Left ventricle myocardium inferior (tissue), 1 donor: ENCODE measurements at places on chromosomes 12 and 14.

- DNase-seq = no peak
These were observed 71.5 kb downstream of the EP400 start for GRCh38 chr12:132021031-132021871.

DNA sequence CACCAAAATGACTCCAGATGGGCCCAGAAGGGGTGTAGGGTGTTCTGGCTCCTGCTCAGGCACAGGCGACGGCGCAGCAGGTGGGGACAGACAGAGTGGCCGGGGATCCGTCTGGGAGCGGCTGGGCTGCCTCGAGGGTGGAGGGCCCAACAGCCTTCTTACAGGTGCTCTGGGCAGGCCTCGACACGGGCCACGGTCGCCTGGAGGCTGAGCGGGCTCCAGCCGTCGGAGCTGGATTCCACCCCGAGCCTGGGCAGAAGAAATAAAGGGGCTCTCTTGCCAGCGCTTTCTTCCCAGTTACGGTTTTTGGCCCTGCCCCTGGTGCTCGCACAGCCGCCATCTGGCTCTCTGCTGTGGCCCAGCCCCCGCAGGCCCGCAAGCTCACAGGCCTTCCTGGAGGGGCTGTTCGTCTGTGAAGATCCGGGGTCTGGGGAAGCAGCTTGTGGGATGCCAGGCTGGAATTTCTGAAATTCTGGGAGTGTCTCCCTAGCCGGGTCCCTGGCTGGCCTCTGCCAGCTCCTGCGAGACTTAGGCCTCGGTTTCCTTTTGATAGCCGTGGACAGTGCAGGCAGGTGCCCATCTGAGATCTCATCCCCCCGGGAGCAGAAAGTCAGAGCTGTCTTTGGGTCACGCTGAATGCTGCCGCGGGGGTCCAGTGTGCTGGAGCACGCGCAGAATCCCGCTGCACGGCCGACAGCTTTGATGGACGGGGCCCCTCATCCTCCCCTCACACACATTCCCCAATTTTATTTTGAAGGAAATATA is 122.7 kb downstream of the PAPOLA start:
- DNase-seq = no peak

GRCh38 chr14:100900837-100901390 is 2.6 kb downstream of the RTL1 start:
- DNase-seq = no peak

DNA sequence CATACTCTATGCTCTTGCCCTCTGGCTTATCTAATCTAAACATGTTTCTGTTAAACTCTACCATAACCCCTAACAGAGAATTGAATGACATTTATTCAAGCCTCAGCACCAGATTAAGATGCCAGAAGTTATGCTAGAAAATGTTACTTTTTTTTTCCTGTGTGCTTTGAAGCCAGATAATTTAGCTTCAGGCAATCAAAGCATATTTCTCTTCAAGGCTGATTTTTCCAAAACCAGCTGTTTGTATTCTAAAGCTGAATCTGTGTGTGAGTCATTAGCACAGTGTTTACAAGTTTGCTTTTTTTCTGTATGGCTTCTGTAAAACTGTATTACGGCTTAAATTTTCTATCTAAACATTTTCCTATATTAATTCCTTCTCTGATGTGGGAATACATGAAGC is 326.1 kb downstream of the FSCB start:
- no peak for DNase-seq

DNA sequence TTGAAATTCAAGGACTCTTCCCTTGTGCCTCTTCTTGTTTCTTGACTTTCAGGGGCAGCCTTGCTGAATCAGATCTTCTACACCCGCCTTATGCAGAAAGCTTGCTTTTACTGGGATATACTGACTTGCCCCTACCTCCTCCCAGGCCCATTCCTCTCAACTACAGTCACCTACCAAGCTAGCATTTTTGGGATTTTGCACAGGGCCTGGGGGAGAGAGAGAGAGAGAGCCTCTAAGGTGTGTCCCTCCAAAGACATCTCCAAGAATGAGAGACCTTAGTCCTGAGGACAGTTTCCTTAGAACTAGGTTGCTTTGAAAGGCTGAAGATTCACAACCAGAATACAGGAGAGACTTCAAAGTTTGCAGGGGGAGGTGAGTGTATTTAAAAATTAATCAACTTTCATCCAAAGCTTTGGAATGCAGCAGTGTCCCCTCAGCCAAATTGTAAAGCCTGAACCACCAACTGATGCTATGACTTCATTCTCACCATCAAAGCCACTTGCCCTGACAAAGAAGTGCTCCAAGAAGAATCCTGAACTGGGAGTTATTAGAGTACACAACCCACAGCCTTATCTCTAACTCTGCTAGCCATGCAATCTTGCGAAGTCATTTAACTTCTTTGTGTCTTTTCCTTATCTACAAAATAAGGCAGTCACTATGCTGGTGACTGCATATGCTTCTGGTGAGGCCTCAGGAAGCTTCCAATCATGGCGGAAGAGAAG is 96.1 kb upstream of the EGLN3 start:
- no peak for DNase-seq

DNA sequence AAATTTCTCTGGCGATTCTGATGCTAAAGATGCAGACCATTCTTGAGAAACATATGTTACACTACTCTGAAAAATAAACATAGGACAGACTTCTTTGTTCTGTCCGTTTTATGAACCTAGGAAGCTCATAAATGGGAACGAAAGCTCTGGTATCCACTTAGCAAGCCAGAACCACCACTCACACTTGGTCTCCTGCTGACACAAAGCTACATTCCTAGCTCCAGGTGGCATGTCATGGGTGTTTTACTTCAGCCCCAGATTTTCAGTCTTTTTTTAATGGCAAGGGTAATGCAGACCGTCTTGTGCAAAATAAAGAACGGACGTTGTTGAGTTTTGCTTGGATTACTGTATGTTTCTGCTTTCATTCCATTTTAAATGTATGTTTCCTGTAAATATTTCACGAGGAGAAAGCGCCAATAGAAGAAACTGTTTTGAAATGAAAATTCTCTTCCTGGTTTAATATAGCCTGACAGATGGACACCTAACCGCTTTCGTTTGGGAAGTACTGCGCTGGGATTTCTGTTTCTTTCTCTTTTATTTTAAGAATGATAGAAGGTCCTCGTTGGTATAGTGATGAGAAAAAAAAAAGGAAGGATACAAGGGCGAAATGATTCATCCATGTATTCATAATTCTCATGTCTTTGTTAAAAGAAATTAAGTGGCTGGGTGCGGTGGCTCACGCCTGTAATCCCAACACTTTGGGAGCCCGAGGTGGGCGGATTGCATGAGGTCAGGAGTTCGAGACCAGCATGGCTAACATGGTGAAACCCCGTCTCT is 871 bp upstream of the COQ5 start:
- DNase-seq = no peak

DNA sequence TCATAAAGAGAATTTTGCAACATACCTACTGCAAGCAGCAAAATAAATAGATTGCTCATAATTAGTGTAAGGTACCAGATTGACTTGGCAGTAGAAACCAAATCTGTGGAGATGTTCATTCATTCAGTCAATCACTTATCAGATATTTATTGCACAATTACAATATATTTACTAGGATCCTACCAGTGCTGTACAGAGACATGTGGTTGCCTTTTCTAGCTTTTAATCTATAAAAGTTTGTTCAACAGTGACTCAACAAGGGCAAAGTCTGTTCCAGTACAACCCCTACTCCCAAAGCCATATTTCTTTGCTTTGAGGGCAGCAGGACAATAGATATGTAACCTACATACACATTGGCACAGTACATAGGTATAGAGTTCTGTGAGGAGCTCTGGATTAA is 27.3 kb downstream of the ABCD2 start:
- DNase-seq = no peak

- DNase-seq = no peak
These were observed 9.8 kb downstream of the CCDC63 start for GRCh38 chr12:110856542-110856941.

- DNase-seq = no peak
These were observed 30.3 kb downstream of the FBXL14 start for GRCh38 chr12:1564067-1564466.

DNA sequence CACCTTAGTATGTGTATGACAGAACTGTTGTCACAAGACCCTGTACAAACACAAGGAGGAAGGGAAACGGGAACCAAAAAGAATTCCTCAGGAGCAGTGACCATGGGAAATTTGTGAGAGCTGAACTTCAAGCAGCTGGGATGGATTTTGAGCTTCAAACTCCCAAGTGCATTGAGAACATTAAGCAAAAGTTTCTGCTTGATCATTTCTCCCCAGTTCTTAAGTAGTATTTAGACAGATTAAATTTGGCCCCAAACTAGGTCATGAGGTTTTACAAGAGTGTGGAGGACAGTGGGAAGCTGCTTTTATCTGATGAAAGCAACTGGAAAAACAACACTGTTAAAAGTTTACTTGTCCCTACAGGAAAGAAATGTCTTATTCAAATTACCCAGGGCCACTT is 206.0 kb upstream of the DCN start:
- DNase-seq = no peak

- no peak for DNase-seq
These were observed 95.1 kb upstream of the ARID2 start for GRCh38 chr12:45634273-45634917.

GRCh38 chr12:100796621-100797020 is 2.0 kb downstream of the ANO4 start:
- DNase-seq = no peak

DNA sequence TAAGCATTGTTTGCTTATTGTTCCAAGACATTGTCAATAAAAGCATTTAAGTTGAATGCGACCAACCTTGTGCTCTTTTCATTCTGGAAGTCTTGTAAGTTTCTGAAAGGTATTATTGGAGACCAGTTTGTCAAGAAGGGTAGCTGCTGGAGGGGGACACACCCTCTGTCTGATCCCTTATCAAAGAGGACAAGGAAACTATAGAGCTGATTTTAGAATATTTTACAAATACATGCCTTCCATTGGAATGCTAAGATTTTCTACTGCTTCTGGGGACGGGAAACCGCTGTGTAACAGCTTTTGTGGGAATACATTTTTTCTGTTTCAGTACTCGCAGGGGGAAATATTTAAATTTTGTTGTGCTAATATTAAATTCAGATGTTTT is 3.5 kb downstream of the FOS start:
- DNase-seq = no peak

GRCh38 chr12:106248312-106248845 is 559 bp upstream of the CKAP4 start:
- DNase-seq = peak; percentile 67

DNA sequence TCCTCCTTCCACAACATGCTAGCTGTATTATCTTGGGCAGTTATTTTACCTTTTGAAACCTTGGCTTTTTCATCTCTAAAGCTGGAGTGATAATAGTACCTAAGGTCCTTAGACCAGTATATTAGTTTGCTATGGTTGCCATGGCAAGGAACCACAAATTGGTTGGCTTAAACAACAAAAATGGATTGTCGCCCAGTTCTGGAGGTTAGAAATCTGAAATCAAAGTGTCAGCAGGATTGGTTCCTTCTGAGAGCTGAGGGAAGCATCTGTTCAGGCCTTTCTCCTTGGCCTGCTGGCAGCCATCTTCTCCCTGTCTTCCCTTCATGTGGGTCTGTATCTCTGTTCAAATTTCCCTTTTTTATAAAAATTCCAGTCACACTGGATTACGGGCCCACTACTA is 55.5 kb upstream of the SLC35F4 start:
- DNase-seq = no peak

DNA sequence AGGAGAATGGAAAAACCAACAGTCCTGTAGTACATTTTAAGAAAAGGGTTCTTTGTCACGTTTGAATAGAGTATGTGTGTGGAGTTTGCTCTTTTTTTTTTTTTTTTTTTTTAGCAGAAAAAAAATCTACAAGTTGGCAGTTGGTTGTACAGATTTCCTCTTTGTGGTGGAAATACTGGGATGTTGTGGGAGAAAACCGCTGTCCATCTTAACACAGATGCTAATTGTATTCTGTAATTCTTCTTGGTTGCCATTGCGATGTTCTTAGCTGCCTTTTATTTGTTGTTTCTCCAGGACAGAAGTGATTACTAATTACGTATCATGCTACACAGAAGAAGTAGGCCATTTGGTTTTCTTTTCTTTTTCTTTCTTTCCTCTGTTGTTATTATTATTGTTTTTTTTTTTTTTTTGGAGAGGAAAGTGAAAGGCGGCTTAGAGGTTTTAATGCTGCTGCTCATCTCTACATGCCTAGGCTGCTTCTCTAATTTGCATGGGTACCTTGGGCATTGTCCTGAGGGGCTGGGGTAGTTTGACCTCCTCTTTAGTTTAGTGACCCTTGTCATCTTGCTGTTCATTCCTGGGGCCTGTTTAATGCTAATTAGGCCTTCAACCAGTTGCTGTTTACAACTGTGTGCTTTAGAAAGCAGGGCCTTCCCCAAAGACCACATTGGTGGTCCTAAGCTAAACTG is 94.7 kb downstream of the TMTC2 start:
- DNase-seq = no peak

DNA sequence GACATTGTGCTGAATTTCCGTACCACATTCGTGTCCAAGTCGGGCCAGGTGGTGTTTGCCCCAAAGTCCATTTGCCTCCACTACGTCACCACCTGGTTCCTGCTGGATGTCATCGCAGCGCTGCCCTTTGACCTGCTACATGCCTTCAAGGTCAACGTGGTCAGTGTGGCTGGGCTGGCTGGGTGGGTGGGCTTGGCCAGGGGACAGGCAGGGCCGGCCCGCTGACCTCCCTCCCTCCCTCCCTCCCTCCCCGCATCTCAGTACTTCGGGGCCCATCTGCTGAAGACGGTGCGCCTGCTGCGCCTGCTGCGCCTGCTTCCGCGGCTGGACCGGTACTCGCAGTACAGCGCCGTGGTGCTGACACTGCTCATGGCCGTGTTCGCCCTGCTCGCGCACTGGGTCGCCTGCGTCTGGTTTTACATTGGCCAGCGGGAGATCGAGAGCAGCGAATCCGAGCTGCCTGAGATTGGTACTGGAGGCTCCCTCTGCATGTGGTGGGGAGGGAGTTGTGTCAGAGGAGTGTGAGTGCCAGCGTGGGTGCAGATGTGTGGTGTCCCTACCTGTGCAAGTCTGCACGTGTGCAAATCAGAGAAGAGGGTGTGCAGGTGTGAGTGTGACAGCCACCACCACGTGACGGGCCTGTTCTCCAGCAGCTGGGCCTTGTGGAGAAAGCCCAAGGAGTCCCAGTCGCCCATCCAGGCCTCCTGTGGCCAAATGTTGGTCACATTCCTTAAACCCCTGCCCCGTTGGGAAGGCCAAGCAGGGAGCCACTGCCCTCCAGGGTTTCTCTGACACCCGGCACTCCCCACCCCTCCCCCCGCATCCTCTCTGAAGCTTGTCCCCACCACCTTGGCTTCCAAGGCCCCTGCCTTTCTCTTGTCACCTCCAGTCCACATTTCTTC is 5.3 kb downstream of the KCNH3 start:
- DNase-seq = peak; percentile 11
